ENCODE measurements at places on chromosomes 3 and 15.

GRCh38 chr3:99625237-99625622 is 13.2 kb upstream of the COL8A1 start:
- no peak for DNase-seq

- no peak for DNase-seq
These were observed 227.0 kb downstream of the CPNE4 start for GRCh38 chr3:131807822-131808221.

DNA sequence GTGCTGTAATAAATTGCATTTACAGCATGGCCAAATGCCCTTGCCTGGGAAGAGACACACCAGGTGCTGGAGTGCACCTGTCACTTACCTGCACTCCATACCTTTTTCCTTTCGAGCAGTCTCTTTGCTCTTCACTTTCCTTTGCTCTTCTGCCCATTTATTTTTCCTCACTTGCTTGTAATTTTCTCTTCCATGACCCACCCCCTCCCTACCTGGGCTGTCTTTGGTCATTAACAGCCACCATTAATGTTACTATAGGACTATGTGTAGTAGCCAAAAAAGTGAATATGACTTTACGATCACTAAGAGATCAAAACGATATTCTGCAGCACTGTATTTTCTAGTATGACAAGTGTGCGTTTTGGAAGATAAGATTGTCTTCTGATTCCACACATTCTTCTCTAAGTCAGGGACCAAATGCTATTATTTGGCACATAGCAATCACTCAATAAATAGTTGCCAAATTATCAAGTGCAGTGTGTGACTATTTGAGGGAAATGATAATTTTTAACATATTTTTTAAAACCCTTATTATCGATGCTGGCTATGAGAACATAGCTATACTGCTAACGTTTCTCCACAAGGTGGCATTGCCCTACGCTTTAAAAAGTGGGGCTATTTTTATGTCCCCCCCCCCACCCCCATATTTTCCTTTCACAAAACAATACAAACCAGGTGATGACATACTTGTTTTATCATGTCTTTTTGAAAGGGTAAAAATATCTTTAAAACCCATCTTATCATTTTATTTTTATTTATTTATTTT is 114.4 kb downstream of the GHSR start:
- no peak for DNase-seq

GRCh38 chr3:182325213-182325950 is 467.9 kb upstream of the ATP11B start:
- no peak for DNase-seq

- no peak for DNase-seq
These were observed 540 bp downstream of the CCDC80 start for GRCh38 chr3:112640276-112640929.

GRCh38 chr3:137148917-137149316 is 191.1 kb downstream of the IL20RB start:
- DNase-seq: no peak

GRCh38 chr3:99532246-99532645 is 106.1 kb upstream of the COL8A1 start:
- no peak for DNase-seq

GRCh38 chr3:149575961-149576564 is 81.8 kb downstream of the WWTR1 start:
- no peak for DNase-seq

DNA sequence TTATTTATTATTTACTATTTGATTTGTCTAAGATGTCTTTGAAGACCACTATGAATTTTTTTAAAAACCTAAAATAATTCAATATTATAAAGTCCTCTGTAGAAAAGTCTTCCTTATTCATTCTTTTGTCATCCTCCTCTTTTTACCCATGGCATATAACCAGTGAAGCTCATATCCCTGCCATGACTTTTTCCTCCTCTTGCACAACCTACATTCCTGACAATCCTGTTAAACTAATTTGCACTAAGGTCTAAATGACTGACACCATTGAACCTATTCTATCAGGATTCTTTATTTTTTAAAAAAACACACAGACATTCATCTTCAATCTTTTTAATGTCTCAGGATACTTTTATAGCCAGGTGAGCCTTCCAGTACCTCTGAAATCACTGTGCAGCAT is 159.9 kb upstream of the SLC2A2 start:
- DNase-seq: no peak

DNA sequence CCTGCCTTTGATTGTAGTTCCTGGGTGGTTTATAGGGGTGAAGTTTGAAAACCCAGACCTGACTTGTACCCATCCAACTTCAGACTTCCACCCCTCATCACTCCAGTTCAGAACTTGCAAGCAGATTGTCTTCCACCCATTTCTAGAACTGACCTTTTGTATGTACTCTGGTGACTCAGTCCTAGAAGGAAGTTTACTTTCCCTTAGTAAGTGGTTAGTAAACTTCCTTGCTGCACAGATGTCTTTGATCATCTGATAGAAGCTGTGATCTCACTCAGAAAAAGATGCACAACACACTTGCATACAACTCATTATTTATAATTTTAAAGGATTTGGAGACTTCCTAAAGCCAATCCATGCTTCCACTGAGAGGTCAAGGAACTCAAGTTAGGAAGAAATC is 368.0 kb downstream of the MFSD1 start:
- DNase-seq: no peak
